NCI-H1417 (cell line): ENCODE measurements at places on chromosomes 3 and 15.

DNA sequence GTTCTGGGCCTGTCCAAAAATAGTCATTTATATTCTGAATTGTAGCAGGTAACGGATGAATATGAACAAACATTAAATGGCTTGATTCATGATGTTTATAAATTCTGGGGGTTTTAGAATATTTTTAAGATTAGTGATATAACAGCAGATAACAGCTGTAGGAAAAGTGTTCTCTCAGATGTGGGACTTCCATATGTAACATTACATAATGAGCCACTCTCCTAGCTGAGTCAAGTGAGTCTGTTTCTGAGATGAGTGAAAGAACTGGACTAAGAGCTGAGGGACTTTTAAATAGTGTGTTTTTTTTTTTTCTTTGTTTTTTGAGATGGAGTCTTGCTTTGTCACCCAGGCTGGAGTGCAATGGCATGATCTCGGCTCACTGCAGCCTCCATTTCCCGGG, 13.9 kb downstream of the YEATS2 start:
- DNase-seq: no peak

DNA sequence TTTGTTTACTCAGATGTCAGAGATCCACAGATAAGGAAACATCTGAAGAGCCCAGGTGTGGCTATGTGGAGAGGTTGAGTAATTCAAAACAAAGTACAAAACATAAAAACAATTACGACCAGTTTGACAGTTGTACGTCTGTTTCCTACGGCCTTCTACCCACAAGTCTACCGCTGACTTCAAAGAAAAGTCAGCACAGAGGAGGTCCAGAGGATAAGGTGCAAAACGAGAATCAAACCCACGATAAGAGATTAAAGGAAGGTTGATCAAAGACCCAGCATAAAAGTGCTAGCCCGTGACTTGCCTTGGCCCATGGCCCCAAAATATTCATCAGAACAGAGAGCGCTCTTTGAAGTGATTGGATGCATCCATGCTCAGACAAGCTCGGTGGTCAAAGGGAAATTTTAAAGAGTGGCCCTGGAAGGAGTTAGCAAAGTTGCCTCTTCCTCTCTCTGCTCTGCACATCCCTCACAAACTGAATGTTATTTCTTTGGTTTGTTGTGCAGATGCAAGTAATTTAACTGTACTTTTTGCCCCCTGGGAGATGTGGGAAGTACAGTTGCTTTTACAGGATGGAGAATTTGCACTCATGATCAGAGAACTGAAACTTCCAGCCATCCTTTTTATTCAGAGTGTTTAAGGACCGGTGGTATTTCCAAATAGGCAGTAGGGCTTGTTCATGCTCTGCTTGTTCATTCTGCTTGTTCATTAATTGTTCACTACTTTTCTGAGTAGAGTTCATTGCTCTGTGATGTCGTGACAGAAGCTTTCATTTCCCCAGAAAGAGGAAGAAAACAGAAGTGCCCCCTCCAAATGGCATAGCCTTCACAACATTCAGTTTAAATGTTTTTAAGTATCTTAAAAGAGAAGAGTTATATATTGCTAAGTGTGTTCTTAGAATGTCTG, 31.1 kb downstream of the MME start:
- DNase-seq: no peak

DNA sequence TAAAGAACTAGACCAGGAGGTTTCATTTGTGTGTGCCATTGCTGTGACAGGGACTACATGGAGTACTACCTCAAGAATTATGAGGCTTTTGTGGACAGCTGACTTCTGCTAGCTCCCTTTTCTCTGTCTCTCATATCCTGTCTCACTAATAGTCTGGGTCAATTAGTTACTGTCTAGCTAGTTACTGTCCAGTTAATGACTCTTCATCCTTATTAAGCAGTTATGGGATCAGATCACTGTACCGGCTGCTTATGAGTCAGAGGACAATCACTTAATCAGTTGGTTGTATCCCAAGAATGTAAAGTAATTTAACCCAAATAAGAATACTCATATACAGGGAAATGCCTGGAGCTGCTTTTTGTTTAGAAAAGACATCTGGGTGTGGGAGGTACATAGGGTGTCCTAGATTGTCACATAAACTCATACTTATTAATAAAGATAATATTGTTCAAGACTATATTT, 158.0 kb downstream of the CDIN1 start:
- no peak for DNase-seq

- DNase-seq: no peak
Measured at GRCh38 chr3:156787926-156788663, 38.1 kb upstream of the LEKR1 start.

- DNase-seq: peak; percentile 62
Measured at GRCh38 chr3:37498126-37499039, 324.0 kb upstream of the LRRFIP2 start.

GRCh38 chr3:145531548-145531947, 629.4 kb downstream of the PLOD2 start:
- no peak for DNase-seq

- DNase-seq: no peak
Measured at GRCh38 chr15:60535743-60536142, 56.8 kb upstream of the ICE2 start.

- no peak for DNase-seq
Measured at GRCh38 chr3:34973586-34973985, 665.7 kb upstream of the ARPP21 start.

- no peak for DNase-seq
Measured at GRCh38 chr3:65678516-65678915, 360.2 kb downstream of the MAGI1 start.

DNA sequence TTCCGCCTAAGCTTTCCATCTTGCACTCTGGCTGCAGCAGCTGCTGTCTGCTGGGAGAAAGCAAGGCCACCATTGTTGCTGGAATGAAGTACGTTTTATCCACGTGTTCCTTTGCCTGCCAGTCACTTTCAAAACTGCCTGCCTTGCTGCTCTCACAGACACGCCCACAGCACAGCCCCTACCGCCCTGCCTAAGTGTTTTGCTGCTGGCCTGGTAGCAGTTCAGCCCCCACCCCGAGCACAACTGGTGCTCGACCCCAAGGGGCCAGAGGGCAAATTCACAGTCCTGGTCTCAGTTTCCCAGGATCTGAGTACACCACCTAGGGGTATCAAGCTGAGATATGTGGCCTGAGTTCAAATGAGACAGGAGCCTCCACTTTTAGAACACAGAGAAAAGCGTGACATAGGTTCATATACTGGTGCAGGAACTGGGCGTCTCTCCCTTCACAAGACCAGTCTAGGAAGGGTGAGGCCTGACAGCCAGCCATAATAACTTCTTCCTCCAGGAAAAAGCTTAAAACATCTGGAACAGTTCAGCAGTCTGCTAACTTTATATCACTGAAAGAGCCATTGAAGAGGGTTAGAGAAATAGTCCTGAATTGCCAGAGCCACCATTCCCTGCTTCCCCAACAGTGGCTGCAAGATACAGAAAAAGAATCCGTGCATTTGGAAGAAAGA, 1012.3 kb downstream of the ZPLD1 start:
- DNase-seq: no peak

GRCh38 chr3:128188956-128189355, 35.7 kb downstream of the EEFSEC start:
- no peak for DNase-seq

GRCh38 chr3:104740874-104741379, 625.8 kb upstream of the ALCAM start:
- no peak for DNase-seq

DNA sequence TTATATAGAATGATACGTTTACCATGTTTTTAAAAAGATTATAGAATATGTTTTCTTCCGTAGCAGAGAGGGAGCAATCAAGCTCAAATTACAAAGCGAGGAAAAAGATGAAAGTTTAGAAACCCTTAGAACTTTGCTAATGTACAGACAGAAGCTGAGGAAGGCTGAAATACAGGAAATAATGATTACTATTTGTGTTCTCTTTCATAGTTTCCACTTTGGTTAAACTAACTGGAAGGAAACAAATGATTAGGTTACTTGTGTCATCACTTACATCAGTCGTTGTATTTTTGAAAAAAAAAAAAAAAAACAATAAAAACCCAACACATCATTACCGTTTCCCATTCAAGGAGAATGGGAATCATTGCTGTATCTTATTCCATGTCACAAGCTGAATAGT, 337.8 kb upstream of the CBLB start:
- DNase-seq: no peak

- DNase-seq: no peak
Measured at GRCh38 chr3:72977060-72977808, 19.4 kb upstream of the PPP4R2 start.

DNA sequence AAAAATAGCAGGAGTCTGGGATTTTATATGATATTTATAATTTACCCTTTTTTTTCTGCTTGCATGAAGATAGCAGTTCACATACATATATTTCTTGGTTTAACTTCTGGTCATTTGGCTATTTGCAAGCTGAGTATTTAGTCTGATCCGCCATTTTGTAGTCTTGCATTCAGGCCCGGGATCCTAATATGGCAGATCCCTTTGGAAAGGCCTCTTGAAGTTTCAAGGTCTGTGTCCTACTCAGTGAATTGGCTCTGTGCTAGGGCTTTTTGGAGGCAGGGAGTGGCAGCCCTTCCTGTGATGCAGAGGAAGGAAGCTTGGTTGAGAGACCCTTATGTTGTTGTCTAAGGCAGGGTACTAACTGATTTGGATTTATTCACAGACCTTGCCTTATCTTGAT, 2.9 kb downstream of the SNRPN start:
- DNase-seq: no peak

DNA sequence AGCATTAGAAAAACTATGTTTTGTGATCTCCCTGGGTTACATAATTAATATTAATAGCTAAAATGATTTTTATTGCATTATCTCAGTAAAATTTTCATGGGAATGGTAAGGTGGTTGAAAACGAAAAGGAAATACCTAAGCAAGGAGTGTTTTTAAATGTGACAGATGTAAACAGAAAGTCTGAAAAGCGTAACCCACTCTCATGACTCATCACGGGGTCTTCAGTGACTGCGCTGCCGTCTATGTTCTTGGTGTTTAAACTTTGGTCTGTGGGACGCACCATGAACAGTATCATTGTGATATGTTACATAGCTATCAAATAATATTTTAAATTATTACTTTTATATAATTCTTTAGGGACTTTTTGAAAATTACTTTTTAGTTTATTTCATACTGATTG, 19.8 kb downstream of the LRCH3 start:
- no peak for DNase-seq

DNA sequence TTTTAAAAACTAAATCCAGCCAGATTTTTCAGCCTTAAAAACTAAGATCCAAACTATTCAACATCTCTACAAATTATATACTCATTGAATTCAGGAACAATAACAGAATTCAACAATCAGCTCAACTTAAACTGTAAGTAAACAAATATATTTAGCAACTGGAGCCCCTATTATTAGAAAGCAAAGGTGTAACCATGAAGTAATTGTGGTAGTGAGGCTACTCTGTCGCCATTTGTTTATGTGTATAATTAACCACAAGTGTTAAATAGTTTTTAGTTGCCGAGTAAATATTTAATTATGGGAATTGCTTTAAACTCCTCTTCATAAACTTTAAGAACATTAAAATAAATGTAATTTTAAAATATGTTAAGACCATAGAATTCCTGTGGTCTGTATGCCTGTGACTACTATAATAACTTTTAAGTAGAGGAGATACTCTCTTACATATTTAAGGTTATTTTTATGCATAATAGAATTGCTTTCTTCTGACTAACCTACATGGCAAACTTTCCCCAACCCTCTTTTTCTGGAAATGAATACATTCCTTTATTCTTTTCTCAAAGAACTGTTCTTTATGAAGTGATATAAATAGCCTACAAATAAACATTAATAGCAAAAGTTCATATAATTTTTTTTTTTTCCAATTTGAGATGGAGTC, 51.2 kb downstream of the MFN1 start:
- no peak for DNase-seq

DNA sequence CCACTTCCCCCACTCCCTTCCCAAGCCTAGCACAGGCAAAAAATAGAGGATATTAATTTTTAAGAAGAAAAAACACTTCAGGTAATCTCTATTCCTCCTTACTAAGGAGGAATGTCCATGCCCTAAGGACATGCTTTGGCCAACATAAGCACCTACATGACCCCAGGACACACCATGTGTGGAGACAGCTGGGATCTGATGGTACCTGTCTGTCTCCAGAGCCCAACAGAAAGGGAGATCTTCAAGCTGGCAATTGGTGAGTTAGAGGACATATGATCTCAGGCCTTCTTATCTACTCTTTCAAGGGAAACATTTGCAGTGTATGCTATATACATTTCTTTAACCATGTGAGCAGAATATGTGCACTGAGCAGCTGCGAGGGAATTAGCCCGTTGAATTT, 7.0 kb downstream of the TM4SF4 start:
- no peak for DNase-seq

GRCh38 chr15:22887157-22887951, 48.9 kb downstream of the NIPA2 start:
- no peak for DNase-seq

GRCh38 chr15:67548862-67549651, 6.6 kb downstream of the MAP2K5 start:
- DNase-seq: peak; percentile 74

DNA sequence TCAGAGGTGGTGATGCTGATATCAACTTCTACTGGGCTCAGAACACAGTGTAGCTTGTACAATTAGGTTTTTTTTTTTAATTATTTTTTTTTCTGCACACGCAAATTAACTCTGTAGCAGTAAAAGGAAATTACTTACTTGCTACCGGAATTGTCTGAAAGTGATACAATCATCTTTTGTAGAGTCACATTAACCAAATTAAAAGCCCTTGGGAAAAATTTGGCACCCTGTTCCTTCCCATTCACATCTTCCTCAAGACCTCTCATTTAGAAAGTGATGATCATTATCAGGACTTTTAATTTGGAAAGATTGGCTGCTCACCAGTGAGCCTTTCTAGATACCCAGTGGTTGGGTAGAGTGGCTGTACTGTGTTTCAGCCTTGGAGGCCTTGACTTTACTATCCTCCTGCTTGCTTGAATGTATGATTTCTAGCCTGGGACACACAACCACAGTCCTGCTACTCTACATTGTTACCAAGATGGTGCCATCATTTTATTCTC, 158.3 kb downstream of the ECT2 start:
- DNase-seq: no peak
